Left ventricle myocardium inferior (tissue), 1 donor: ENCODE measurements at places on chromosomes 1 and 21. TPM values are rescaled to one million over a fixed set of nuclear protein-coding genes. Genes with fewer than 3 reads are reported as not detected.

Gene OR2L5
- not detected for total RNA-seq

DNA sequence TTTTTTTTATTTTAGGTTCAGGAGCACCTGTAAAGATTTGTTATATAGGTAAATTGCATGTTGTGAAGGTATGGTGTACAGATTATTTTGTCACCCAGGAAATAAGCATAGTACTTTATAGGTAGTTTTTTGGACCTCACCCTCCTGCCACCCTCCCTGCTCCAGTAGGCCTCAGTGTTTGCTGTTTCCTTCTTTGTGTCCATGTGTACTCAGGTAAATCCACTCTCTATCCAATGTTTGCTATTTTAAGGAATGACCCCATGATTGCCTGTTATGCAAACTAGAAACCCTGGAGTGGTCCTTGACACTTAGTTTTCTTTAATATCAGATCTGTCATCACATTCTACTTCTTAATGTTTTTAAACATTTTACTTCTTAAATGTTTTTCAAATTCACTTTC lies 33.9 kb downstream of the LHX9 start:
- H3K27me3 ChIP-seq: peaks cover 7% of the 10 kb centered on the region
- DNase-seq: no peak
- H3K36me3 ChIP-seq: no peaks in the 10 kb centered on the region
- no peak overlapping the region for H3K27ac ChIP-seq
- H3K4me1 ChIP-seq: no peaks in the 10 kb centered on the region
- no peak overlapping the region for H3K4me3 ChIP-seq

GRCh38 chr1:203685168-203685567 lies 58.5 kb downstream of the ATP2B4 start:
- H3K36me3 ChIP-seq: peaks cover 36% of the 10 kb centered on the region
- DNase-seq: no peak
- no peak overlapping the region for H3K4me3 ChIP-seq
- no peaks in the 10 kb centered on the region for H3K27me3 ChIP-seq

DNA sequence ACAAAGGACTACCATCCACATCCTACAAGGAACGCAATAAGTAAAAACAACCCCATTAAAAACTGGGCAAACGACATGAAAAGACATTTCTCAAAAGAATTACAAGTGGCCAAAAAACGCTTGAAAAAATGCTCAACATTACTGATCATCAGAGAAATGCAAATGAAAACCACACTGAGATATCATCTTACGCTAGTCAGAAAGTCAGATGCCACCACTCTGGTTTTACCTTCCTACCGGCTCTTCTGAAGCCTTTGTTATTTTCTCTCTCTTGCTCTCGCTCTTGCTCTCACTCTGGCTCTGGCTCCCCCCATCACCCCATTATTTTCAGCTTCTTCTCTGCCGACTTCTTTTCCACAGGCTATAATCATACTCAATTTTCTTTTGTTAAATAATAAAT lies 38.8 kb downstream of the VPS45 start:
- H3K4me3 ChIP-seq: no peak overlapping the region
- no peaks in the 10 kb centered on the region for H3K4me1 ChIP-seq
- H3K27ac ChIP-seq: no peak overlapping the region
- no peak for DNase-seq
- H3K36me3 ChIP-seq: peaks cover 12% of the 10 kb centered on the region

DNA sequence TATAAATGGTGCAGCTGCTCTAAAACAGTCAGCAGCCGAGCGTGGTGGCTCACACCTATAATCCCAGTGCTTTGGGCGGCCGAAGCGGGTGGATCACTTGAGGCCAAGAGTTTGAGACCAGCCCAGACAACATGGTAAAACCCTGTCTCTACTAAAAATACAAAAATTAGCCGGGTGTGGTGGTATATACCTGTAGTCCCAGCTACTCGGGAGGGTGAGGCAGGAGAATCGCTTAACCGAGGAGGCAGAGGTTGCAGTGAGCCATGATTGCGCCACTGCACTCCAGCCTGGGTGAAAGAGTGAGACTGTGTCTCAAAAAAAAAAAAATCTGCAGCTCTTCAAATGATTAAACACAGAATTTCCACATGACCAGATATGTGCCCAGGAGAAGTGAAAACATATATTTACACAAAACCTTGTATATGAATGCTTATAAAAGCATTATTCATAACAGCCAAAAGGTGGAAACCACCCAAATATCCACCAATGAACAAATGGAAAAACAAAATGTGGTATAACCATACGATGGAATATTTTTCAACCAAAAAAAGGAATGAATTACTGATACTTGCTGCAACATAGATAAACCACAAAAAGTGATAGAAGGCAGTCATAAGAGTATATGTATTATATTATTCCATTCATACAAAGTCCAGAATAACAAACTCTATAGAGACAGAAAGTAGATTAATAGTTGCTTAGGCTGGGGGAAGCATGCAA lies 14.1 kb downstream of the EPS15 start:
- H3K4me3 ChIP-seq: no peak overlapping the region
- no peak for DNase-seq
- H3K4me1 ChIP-seq: peaks cover 41% of the 10 kb centered on the region
- H3K36me3 ChIP-seq: peaks cover 8% of the 10 kb centered on the region
- H3K27me3 ChIP-seq: no peaks in the 10 kb centered on the region

GRCh38 chr1:165882168-165882837 lies 54.9 kb downstream of the UCK2 start:
- no peak for DNase-seq
- H3K4me1 ChIP-seq: peaks cover 27% of the 10 kb centered on the region
- H3K4me3 ChIP-seq: no peak overlapping the region

Gene NTPCR
- total RNA-seq: 47.6 TPM

DNA sequence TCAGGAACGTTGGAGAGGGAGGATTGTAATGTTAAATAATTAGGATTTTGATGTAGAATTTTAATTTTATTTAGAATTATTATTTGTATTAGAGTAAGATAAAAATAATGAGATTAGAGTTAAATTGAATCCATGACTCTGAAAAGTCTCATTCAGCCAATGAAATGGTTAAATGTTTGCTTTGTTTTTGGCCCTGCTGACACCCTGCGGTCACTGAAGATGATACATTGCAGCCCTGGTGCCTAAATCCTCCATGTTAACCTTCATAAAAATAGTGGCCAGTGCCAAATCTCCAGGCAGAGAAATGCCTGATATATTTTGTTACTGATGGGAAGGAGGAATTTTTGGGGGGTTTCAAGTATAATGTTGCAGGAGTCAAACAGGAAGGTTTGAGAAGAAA lies 27.3 kb upstream of the RLF start:
- no peak overlapping the region for H3K4me3 ChIP-seq
- DNase-seq: no peak
- peaks cover 9% of the 10 kb centered on the region for H3K4me1 ChIP-seq
- no peaks in the 10 kb centered on the region for H3K36me3 ChIP-seq
- H3K27ac ChIP-seq: no peak overlapping the region
- peaks cover 79% of the 10 kb centered on the region for H3K27me3 ChIP-seq

- no peaks in the 10 kb centered on the region for H3K36me3 ChIP-seq
- no peak overlapping the region for H3K4me3 ChIP-seq
- peaks cover 20% of the 10 kb centered on the region for H3K4me1 ChIP-seq
- no peak for DNase-seq
Observed at GRCh38 chr1:9916452-9916851, 6.4 kb upstream of the CTNNBIP1 start.

DNA sequence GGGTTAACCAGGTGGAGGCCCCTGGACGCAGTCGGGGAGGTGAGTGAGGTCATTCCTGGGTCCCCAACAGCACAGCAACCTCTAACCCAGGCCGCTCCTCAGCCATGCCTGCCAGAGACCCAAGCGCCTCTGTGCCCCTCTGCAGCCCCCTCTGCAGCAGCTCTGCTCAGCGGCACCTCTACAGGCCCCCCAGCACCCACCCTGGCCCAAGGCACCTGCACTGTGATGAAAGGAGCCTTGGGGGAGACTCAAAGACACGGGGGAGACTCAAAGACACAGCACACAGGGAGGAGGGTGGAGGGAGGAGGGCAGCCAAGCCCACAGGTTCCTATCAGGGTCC lies 19.5 kb downstream of the WDR4 start:
- H3K4me1 ChIP-seq: peaks cover 19% of the 10 kb centered on the region
- peaks cover 64% of the 10 kb centered on the region for H3K36me3 ChIP-seq
- no peak for DNase-seq
- H3K4me3 ChIP-seq: no peak overlapping the region

DNA sequence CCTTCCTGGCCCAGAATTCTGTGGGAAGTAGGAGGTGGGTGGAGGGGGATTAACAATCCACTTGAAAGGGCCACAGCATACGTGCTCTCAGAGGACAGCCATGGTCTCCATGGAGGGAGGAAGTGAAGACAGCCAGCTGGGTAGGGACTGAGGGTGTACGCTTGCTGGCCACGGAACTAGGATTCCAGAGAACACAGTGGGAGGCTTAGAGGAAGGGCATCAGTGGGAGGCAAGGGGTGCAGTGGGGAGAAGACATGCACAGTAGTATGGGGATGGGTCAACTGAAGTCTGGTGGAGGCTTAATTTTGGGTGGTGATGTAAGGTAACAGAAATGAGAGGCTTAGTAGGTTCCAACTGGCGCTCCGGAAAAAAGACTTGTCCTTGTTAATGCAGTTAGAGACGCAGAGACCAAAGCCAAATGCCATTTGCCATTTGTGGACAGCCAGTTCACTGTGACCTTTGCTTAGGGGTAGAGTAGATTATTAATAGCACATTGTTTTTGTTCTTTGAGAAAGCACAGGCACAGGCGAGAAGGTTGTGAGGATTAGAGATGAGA lies 103.0 kb downstream of the ZSCAN20 start:
- H3K4me1 ChIP-seq: peaks cover 77% of the 10 kb centered on the region
- H3K4me3 ChIP-seq: peak overlapping the region; percentile 26
- H3K27me3 ChIP-seq: no peaks in the 10 kb centered on the region
- peak overlapping the region; percentile 92 for H3K27ac ChIP-seq
